IMR-90 (cell line): ENCODE measurements at places on chromosomes 12 and 14.

DNA sequence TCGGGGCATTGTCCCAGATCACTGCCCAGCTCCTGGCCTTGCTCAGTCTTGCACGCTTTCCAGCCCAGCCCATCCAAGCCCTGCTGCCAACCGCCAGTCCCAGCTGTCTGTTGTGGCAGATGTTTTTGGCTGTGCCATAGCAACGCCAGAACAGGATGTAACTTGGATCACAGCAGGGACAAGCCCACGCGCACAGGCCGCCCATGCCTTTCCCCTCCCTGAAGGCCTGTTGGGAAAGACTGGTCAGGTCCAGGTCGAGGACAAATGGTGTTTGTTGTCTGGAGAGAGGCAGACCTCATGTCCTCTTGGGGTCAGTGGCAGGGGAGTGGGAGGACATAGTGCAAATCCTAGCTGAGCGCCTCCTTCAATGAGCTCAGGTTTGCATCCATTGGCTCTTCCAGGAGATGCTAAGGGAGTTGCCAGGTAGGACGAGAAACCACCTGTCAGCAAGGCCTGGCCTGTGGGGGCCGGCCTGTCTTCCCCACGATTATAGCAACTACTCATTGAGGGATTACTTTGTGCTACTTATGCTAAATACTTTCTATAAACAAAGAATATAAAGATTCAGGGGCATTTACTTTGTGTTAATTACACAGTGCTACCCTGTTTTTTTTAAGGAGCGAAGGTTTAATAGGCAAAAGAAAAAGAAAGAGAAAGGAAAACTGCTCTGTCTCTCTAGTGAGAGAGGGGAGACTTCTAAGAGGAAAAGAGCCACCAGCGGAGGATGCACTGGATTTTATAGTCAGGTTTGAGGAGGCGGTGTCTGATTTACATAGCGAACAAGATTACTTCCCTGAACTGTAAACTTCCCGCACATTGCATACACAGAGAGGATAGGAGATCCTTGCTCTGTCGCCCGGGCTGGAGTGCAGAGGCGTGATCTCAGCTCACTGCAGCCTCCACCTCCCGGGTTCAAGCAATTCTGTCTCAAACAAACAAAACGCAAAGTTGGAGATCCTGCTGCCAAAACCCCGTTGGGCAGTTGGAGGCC is 42.8 kb upstream of the CORO1C start:
- DNase-seq = peak; percentile 68

DNA sequence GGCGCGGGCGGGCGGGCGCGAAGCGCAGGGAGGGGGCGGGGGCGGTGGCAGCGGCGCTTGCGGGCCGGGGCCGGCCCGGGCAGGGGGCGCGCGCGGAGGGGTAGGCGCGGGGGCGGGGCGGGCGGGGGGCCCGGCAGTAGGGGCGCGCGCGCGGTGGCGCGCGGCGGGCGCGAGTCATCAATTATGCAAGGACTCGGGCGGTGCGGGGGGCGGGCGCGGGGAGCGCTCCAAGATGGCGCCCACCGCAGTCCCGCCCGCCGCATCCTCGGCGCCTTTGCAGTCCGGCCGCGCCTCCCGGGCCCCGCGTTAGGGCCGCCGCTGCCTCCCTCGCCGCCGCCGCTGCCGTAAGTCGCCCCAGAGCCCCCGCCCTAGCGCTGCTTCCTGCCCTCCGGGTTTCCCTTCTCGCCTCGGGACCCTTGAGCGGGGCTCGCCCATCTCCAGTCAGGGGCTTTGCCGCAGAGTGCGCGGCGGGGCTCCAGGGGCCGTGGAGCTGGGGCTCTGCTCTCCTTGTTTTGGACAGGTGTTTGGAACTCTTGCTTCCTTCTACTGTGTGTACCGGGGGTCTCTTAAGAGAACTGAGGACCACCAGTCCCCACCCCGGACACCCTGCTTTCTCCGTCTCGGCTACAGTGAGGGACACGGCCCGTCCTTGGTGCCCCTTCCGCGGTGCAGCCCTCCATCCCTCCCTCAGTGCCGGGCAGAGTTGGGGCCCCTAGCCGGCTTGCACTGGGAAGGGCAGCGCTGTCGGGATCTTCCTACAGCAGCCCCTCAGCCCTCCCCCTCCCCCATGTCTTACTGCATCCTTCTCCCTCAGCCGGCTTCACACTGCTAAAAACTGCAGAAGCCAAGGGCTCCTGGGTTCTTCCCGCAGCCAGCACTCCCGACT is at the start of gene SCN8A:
Gene SCN8A, plus strand, starts transcription at position 218 of the 886 bp plus-strand sequence. CDS start 71,585 bp downstream, outside the sequence.
- DNase-seq = peak; percentile 56

GRCh38 chr14:93299416-93299815 is 33.4 kb downstream of the BTBD7 start:
- DNase-seq = no peak

DNA sequence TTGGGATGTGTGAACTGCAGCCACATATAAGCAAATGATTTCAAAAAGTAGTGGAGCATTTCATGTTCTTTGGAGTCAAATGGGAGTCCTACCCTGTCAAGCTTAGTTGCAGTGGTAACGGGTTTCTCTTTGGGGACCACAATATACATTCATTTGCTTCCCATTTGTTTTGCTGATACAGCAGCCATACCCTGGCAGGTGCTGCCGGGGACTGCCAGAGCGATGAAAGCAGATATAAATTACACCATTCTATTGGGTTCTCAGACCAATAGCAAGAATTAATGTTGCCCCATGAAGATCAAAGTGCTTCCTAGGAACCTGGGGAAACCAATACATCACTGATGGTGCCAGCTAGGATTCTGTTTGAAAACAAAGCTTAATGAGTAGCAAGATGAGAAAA is 1621.5 kb upstream of the FLRT2 start:
- no peak for DNase-seq

DNA sequence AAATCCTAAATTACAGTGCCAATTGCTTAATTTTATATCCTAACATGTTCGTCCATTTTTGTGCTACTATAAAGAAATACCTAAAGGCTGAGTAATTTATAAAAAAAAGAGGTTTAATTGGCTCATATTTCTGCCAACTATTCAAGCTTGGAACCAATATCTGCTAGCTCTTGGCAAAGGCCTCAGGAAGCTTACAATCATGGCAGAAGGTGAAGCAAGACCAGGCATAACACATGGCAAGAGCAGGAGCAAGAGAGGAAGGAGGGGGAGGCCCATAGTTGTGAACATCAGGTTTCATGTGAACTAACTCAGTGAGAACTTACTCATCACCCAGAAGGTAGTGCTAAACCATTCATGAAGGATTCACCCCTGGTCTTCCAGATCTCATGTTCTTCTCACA is 494.3 kb downstream of the CCER1 start:
- DNase-seq = no peak

DNA sequence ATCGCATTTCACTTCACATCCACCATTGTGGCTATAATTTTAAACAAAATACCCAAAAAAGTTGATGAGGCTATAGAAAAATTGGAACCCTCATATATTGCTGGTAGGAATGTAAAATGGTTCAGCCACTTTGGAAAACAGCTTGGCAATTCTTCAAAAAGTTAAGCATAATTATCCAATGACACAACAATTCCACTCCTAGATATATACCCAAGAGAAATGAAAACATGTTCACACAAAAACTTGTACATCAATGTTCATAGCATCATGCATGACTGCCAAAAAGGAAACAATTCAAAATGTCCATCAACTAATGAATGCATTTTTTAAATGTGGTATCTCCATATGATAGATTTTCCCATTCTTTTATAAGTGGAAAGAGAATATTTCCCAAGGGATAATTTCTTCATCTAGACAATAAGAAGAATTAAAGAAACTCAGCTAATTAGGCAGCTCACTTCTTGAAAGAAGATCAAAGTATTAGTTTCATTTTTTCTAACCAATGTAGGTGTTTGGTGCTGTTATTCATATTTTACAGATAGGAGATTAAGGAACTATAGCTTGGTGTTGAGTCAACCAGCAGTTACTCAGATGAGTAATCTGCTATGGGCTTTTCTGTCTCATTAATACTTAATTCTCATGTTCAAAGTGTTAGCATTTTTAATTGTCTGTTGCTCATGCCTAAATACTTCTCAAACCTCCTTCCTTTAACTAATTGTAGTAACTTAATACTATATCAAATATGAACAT is 32.8 kb downstream of the YEATS4 start:
- peak; percentile 13 for DNase-seq

GRCh38 chr12:85457016-85457415 is 177.0 kb downstream of the ALX1 start:
- no peak for DNase-seq

DNA sequence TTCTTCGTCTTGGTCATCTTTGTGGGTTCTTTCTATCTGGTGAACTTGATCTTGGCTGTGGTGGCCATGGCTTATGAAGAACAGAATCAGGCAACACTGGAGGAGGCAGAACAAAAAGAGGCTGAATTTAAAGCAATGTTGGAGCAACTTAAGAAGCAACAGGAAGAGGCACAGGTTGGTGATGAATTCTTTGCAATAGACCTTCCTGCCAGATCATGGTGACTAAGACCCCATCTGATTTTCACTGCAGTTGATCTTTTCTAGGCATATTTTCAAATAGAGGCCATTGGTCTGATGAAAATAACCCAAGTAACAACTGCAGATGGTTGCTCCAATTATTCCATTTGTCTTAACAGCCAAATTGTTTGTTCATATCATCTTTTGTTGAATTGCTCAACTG is 114.4 kb downstream of the SCN8A start:
- DNase-seq = peak; percentile 61

DNA sequence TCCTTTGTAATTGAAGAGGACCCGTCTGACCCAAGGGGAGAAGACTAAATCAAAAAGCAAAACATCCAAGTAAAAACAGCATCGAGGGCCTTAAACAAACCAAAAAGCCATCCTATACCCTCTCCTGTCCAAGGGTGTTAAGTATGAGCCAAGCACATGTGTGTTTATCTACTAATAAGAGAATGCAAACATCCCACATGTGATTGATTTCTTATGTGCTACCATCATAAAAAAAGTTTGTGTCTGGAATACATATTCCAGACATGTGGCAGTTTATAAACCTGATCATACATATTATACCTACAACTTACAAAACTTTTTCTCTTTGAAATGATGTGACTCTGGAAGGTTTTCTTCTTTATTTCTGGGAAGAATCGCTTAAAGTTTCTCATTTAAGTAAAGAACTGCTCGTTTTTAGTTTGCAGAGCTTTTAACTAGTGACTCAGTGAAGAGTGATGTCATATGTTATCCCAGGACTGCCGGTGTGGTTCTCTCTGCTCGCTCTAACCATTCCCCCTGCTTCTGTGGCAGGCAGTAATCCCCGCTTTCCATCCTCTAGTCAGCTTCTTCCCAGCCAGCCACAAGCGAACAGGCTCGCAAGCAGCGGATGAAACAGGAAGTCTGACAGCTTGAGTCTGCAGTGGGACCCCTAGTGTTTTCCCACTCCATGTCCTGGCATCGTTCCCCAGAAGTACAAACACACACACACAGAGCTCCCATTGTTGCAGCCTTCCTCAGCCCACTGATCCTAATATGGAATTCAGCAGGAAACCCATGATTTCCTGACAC is 431 bp upstream of the RHOJ start:
- peak; percentile 99 for DNase-seq

- no peak for DNase-seq
These were observed 33.9 kb downstream of the SERPINA3 start for GRCh38 chr14:94646066-94646465.

GRCh38 chr12:104866291-104866690 is 91.8 kb downstream of the SLC41A2 start:
- peak; percentile 70 for DNase-seq

DNA sequence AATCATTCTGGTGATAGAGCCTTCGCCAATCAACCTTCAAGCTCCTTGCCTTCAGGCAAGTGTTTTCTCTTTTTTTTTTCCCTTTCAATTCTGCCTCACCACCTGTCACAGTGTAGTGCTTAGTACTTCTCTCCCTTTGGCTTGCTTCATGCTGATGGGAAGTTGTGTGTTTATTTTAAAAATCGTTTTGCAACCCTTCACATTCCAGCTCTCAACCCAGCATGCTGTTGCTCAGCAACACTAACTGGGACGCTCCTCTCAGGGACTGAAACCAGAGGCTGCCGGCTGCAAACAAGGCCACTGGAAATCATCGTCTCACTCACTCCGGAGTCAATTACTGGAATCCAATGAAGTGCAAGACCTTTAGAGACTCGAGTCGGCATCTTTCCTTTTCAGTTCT is 342.7 kb downstream of the PRKD1 start:
- DNase-seq = peak; percentile 94

DNA sequence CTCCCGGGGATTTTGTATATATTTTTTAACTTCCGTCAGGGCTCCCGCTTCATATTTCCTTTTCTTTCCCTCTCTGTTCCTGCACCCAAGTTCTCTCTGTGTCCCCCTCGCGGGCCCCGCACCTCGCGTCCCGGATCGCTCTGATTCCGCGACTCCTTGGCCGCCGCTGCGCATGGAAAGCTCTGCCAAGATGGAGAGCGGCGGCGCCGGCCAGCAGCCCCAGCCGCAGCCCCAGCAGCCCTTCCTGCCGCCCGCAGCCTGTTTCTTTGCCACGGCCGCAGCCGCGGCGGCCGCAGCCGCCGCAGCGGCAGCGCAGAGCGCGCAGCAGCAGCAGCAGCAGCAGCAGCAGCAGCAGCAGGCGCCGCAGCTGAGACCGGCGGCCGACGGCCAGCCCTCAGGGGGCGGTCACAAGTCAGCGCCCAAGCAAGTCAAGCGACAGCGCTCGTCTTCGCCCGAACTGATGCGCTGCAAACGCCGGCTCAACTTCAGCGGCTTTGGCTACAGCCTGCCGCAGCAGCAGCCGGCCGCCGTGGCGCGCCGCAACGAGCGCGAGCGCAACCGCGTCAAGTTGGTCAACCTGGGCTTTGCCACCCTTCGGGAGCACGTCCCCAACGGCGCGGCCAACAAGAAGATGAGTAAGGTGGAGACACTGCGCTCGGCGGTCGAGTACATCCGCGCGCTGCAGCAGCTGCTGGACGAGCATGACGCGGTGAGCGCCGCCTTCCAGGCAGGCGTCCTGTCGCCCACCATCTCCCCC is 777 bp downstream of the ASCL1 start:
- peak; percentile 19 for DNase-seq

- no peak for DNase-seq
These were observed 14.6 kb downstream of the NUMB start for GRCh38 chr14:73443758-73444157.

GRCh38 chr14:22887990-22888378 is 5.0 kb downstream of the REM2 start:
- DNase-seq = no peak

DNA sequence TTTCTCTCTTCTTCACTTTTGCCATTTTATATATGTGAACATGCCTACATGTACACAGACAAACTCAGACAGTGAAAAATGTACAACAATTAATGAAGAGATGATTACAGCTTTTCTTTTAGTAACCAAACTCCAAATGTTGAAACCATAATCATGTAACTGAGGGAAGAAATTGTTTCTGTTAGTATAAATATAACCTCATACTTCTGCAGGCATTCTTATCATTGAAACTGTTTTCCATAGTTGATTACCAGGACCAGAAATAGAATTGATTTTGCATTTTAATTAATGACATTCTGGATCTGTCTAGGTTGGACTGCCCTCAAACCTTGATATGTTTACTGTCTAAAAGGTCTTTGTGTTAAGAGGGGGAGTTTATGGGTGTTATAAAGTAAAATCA is 3.2 kb downstream of the ANO4 start:
- DNase-seq = no peak
